ENCODE measurements at places on chromosomes 7 and 10. TPM values are rescaled to one million over a fixed set of nuclear protein-coding genes. Genes with fewer than 3 reads are reported as not detected.

KLF14 gene
- 1.6 TPM for total RNA-seq

DNA sequence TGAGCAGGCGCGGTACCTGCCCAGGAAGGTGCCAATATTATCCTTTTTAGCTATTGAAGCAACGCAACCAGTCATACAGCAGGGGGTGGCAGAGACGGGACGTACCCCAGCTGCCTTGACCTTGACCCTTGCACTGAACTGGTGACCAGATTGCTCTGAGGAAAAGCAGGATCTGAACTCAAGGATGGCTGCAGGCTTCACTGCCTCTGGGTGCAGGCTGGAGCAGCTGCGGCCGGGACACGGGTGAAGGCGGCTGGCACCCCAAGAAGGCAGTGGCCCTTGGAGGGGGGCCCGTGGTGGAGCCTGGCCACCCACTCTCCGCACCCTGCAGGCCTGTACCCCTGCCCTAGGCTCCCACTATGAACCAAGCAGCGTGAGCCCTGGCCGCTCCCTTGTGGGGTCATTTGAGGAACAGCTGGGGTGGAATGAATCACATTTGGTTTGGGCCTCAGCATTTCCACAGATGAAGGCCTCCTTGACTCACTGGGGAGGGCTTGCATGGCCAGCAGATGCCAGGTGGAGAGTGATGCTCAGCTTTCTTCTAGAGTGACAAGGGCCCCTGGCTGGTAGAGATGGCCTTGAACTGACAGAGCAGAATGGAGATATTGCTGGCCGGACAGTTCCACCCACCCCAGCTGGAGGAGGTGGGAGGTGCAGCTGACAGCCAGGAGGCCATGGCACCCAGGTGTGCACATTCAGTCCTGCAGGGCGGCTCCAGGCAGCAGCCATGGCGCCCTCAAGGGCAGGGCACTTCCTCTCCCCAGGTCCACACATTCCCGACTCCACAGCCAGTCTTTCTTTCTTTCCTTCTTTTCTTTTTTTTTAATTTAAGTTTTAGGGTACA, 218.7 kb downstream of the WDR37 start:
- no peak for DNase-seq

- no peak for DNase-seq
Measured at GRCh38 chr7:85883-86515, 106.4 kb upstream of the FAM20C start.

DNA sequence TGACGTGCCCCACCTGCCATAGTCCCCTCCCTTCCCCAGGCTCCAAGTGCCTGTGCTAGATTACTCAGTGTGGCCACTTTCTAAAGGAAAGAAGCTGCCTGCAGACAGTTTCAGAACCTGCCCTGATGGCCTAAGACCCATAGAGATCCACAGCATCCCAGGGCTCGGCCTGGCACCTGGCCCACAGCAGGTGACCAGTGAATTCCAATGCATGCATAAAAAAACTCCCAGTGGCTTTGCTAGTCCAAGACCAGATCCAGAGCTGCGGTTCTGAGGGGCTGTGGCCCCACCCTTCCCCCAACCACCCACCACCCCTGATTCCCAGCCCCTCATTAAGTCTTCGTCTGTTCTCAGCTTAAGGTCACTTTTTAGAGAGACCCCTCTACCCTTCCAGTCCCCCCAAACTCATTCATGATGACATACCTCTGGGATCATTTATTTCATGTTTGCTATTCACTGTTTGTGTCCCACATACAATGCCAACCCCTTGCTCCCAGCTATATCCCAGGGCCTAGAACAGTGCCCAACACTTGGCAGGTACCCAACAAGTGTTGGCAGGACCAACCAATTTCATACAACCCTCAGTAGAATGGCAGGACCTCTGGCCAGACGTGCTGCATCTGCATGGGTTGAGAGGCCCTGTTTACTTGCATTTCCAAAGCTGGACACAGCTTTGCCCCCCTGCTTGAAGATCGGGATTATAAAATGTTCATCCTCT, 118.1 kb downstream of the RGS10 start:
- DNase-seq: no peak

GRCh38 chr10:133039107-133039802, 48.5 kb upstream of the ADGRA1 start:
- no peak for DNase-seq

OR2A42 gene
- total RNA-seq: not detected

DNA sequence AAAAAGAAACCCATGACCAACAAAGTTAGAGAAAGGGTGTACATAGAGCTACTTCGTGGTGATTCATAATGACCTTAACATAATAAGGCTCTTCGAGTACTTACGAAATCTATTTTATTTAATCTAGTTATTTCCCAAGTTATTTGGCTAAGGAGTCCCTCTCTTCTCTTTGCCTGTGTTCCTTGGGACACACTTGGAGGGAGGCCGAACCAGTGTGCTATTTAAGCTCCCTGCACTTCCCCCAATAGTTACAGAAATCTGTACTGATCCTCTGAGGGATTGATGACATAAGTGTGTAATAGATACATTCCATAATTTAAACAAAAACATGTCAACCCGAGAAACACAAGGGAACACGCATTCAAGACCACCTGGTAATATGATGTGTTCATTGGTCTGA, 351.1 kb downstream of the GATA3 start:
- DNase-seq: no peak

MRPS24 gene
- total RNA-seq: 99.9 TPM

GRCh38 chr7:1666823-1667565, 3.1 kb upstream of the ELFN1 start:
- peak; percentile 12 for DNase-seq

GRCh38 chr10:31962826-31963588, 34.4 kb upstream of the ARHGAP12 start:
- no peak for DNase-seq

DNA sequence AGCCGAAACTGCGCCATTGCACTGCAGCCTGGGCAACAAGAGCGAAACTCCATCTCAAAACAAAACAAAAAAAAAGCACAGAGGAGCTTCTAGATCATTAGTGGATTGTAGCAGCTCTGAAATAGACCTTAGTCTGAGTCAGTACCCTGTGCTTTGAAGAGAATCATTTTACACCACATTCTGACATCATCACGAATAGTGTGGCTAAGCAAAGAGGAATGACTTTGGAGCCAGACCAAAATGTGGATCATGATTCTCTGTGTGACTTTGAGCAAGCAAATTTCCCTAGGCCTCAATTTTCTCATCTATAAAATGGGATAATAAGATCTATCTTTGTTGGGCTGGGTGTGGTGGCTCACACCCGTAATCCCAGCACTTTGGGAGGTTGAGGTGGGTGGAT, 618.9 kb downstream of the CALN1 start:
- no peak for DNase-seq

CCDC146 gene
- total RNA-seq: 7.5 TPM

GRCh38 chr10:12391206-12391605, 41.9 kb downstream of the CAMK1D start:
- DNase-seq: no peak

DNA sequence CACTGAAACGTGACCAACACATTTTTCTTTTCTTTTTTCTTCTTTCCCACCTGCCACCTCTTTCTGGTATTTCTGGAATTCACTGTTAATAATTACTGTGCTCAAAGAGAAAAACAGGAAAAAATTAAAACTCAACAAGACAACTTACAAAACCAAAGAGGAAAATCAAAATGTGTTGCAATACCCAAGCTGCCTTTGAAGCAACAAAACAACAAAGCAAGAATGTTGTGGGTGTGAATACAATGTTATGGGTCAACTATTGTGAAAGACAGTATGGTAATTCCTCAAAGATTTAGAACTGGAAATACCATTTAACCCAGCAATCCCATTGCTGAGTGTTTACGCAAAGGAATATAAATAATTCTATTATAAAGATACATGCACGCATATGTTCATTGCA, 415.1 kb downstream of the GFRA1 start:
- no peak for DNase-seq

LEP gene
- 72.8 TPM for total RNA-seq

GRCh38 chr7:41928781-41929180, 225.9 kb upstream of the INHBA start:
- no peak for DNase-seq

DNA sequence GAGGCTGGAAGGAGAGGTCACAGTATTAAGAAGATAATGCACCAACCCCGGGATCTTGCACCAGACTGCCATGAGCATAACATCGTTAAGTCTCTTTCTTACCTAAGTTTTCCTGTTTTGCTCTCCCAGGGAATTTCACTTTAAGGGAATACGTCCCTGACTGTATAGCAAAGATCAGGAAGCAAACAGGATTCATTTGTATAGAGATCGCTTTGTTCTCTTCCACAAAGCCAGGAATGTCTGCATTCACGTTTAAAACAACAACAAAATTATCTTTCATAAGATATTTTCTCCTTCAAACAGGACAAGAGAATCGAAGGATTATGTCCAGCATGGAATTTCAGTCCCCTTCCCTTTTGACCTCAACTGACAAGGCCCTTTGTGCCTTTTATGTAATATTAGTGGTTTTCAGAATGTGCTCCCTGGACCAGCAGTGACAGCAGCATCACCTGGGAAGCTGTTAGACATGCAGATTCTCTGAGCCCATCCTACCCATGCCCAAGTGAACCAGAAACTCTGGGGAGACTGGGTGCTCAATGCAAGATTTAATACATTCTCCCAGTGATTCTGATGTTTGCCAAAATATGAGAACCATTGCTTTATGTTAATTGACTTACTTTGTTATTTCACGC, 286.3 kb downstream of the FGFR2 start:
- no peak for DNase-seq

DNA sequence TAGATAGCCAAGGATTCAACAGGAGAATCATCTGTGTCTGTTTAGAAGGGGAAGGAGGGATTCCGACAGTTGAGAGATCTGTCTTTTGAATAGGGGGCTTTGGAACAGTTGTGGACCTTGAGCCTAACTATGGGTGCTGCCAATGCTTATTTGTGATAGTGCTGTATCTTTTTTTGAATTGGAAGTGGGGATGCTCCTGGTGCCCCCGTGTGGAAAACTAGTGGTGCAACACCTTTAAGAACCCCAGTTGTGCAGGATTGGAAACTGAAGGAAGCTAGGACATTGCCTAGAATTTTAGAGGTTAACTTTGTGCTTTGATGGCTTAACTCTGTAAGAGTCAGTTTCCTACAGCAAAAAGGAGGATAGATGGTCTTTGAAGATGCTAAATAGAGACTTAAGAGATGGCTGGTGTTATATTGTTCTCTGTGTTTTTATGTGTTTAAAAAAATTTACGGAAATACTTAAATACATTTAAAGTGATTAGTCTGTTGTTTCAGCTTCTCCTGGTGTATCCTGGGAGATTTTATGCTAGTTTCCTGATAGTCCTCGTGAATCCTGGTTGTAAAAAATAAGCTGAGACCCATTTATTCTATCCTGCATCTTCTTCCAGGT, 69.3 kb downstream of the AP3M1 start:
- DNase-seq: peak; percentile 57

FKBP6 gene
- not detected for total RNA-seq

All from body of pancreas (tissue), 4 donors.